Endothelial cell of umbilical vein (primary cell): ENCODE measurements at places on chromosomes 12 and 14. TPM values are rescaled to one million over a fixed set of nuclear protein-coding genes. Genes with fewer than 3 reads are reported as not detected.

- DNase-seq, result peak; percentile 15
These were observed 91.1 kb downstream of the IRF2BPL start for GRCh38 chr14:76937181-76938091.

- DNase-seq, result no peak
These were observed 91.5 kb downstream of the ESR2 start for GRCh38 chr14:64202716-64203115.

GRCh38 chr14:104427131-104427851, 152.3 kb upstream of the C14orf180 start:
- no peak for DNase-seq

TMEM132C gene
- total RNA-seq, result not detected in 2 replicates

OTOGL gene
- 2.0 and 3.1 TPM in 2 replicates for total RNA-seq

DNA sequence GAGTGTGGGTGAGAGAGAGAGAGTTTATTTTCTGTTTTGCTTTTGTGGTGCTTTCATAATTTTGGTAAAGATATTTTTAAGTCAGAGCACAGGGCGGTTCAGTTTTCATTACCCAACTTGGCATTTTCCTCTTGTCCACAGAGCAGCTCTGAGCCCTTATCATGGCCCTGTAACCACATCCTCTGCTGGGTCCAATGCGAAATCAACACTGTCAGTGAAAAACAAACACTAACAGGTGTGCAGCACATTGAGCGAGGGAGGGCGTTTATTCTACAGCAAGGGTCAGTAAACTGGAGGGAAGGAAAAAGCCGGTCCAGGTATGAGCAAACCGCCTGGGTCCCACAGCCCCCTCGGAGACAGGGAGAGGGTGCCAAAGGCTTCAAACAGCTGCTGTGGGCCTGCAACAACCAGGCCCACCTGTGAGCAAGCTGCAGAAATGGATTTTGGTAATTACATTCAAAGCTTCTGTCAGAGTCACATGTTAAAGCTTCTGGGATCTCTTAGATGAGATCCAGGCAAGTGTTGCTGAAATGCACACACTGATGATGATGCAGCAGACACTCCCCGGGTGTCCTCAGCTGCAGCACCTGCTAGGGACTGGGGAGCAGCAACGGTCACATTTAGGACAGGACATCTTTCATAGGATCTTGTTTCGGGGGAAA, 132.7 kb upstream of the DYRK2 start:
- DNase-seq, result no peak
